Renal pelvis (tissue), 12 donors: ENCODE measurements at places on chromosomes 11 and 22. TPM values are rescaled to one million over a fixed set of nuclear protein-coding genes. Genes with fewer than 3 reads are reported as not detected.
A peak's percentile ranks its signal among the peaks of the same experiment; 100 is the strongest.

NFAM1 gene
- polyA plus RNA-seq, result 1.2 TPM

CSKMT gene
- 5.1 TPM for polyA plus RNA-seq

SLC17A6 gene
- polyA plus RNA-seq, result not detected

IGSF9B gene
- 9.9 TPM for polyA plus RNA-seq

TMPRSS13 gene
- polyA plus RNA-seq, result 0.92 TPM

MRPL16 gene
- polyA plus RNA-seq, result 58.6 TPM

GRM5 gene
- polyA plus RNA-seq, result 0.23 TPM

NLRP14 gene
- polyA plus RNA-seq, result 0.99 TPM

GAL gene
- polyA plus RNA-seq, result 0.37 TPM

RNF26 gene
- polyA plus RNA-seq, result 39.5 TPM

MS4A6E gene
- not detected for polyA plus RNA-seq

TRIM29 gene
- 2.3 TPM for polyA plus RNA-seq

DCHS1 gene
- 40.5 TPM for polyA plus RNA-seq

LAYN gene
- polyA plus RNA-seq, result 6.4 TPM

GSTT2B gene
- 19.4 TPM for polyA plus RNA-seq

CCDC116 gene
- polyA plus RNA-seq, result 0.70 TPM

NXPE1 gene
- 0.04 TPM for polyA plus RNA-seq

CEP126 gene
- polyA plus RNA-seq, result 7.3 TPM

- DNase-seq, result no peak
These were observed 127.9 kb upstream of the NTM start for GRCh38 chr11:131242476-131243000.

- no peak for DNase-seq
These were observed at the start of gene APOA4 for GRCh38 chr11:116823031-116823843. APOA4 (minus strand) TSS chr11:116823304; CDS start chr11:116823191, 113 bp downstream.

GRCh38 chr11:64866173-64866491 lies 12.3 kb downstream of the EHD1 start:
- no peak for DNase-seq

- DNase-seq, result no peak
These were observed 617 bp upstream of the ARHGAP20 start for GRCh38 chr11:110712659-110713448.

GRCh38 chr11:101100601-101101000 lies 29.0 kb downstream of the PGR start:
- DNase-seq, result no peak

GRCh38 chr11:27524155-27524554 lies 17.6 kb upstream of the LIN7C start:
- no peak for DNase-seq

GRCh38 chr11:69039501-69039900 lies 9.2 kb upstream of the TPCN2 start:
- DNase-seq, result no peak

DNA sequence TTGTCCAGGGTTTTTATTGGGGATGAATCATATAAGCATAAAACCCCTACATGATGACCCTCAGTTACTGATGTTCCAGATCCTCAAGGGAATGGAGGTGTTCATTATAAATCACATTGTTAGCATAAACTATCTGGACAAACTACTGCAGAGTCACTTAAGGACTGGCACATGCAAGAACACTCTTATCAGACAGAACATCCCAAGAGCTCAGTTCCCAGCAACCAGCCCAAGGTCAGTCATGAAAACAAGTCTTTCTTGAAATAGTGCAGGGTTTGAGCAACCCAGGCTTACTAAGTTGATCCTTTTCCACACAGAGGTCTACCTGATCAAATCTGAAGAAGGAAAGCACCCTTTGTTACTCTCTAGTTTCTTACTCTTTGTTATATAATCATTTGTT lies 13.5 kb upstream of the PTS start:
- DNase-seq, result no peak

DNA sequence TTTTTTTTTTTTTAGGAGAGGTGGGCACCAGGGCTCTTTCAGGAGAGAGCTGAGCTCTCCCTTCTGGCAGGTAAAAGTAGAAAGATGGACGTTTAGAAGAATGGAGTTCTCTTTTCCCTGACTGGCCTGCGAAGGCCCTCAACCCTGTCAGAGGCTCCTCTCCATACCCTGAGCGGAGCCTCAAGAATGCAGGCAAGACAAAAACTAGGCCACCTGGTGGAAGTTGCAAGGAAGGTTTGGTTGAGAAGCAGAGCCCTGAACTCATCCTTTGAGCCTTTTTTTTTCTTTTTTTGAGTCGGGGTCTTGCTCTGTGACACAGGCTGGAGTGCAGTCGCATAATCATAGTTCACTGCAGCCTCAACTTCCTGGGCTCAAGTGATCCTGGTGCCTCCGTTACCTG lies 1.4 kb downstream of the OTOG start:
- DNase-seq, result no peak

GRCh38 chr11:48108231-48109045 lies 108.2 kb upstream of the OR4B1 start:
- no peak for DNase-seq

GRCh38 chr11:134480136-134480712 lies 68.2 kb upstream of the B3GAT1 start:
- no peak for DNase-seq

GRCh38 chr11:65492637-65493366 lies 6.0 kb upstream of the MALAT1 start:
- DNase-seq, result no peak

DNA sequence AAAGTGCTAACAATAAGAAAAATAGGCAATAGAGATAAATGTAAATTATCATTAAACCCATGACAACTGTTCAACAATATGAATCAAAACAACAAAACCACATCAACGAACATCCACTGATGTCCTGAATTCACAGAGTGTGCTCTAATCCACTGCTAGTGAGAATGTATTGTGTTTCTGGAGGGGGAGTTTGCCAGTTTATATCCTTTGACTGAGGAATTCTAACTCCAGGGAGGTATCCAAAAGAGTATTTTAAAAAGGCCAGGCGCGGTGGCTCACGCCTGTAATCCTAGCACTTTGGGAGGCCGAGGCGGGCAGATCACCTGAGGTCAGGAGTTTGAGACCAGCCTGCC lies 1.7 kb upstream of the WEE1 start:
- no peak for DNase-seq

- no peak for DNase-seq
These were observed 220.4 kb upstream of the RAG2 start for GRCh38 chr11:36818410-36818809.

GRCh38 chr11:128048121-128048520 lies 539.2 kb downstream of the ETS1 start:
- DNase-seq, result peak; percentile 28

- DNase-seq, result no peak
These were observed 88.0 kb downstream of the PARVA start for GRCh38 chr11:12465332-12465731.

DNA sequence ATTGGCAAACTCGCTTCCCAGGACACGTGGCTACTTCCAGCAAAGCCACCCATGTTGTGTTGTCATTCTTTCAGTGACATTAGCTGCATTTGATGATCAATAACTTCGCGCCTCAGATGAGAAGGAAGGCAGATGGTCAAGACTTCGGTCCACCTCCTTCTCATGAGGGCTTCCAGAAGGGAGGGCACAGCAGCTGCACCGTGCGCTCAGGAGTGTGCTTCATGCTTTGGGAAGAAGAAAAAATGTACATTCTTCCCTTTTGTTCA lies 25.3 kb downstream of the IGLL5 start:
- DNase-seq, result no peak

DNA sequence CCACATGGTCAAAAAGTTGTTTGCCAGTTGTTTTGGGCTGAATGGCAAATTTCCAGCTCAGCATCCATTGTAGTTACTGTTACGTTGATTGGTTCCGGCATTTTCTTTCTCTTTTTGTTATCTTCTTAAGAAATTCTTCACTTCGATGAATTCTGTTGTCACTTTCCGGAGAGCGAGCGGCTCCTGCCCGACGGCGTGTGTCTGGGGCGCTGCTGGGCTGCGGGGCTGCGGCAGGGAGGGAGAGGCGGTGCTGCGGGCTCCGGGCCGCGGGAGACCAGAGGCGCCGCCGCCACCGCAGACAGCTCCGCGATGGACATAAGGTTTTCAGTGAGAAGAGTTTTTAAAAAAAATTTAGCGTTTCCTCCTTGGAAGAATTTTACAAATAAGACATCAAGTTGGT lies 117.4 kb downstream of the RRM1 start:
- DNase-seq, result no peak

GRCh38 chr11:77071671-77072605 lies 5.2 kb downstream of the CAPN5 start:
- DNase-seq, result no peak

DNA sequence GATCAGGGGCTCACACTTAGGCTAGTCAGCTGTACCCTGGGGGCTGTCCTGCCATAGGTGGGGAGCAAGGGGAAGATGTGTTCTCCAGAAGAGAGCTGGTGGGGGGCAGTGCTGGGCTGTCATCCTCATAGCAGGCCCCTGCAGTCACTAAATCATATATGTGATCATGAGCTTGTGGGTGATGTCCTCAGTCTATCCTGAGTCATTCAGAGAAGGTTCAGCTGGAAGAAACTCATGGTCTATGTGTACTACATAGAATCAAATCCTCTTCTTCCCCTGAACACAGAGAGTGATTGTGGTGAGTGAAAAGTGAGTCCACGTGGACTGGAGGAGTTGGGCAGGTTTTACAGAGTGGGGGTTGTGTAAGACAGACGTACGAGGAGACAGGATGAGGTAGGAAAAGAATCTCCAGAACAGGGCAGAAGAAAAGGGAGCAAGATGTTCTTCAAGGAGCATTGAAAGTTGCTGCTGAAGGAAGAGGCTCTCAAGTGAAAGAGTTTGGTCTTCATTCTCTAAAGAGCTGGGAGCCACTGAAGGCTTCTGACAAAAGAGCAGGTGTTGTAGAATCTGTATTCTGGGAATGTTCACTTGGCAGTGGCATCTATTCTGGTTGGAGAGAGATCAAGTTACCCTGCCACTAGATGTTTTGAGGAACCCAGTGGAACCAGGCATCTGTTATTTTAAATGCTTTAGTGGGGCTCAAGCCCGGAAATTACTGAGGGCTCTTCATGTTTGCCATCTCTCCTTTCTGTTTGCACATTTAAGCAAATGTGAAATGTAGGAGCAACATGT lies 68.9 kb downstream of the C22orf31 start:
- DNase-seq, result no peak

DNA sequence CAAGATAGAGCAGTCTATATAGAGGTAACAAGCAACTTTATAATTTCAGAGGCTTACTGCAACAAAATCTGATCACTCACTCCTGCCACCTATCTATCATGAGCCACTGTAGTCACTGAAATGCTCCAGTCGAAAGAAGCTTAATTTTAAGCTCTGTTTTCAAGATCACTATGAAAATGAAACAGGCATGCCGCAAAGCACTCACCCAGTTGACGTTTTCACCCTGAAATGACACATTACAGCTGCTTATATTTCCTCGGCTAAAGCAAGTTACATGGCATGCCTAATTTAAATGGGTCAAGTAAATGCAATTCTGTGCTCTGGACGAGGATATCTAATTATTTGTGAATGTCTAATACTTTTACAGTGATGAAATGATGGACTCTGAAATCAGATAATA lies 616.3 kb downstream of the FAM181B start:
- no peak for DNase-seq

DNA sequence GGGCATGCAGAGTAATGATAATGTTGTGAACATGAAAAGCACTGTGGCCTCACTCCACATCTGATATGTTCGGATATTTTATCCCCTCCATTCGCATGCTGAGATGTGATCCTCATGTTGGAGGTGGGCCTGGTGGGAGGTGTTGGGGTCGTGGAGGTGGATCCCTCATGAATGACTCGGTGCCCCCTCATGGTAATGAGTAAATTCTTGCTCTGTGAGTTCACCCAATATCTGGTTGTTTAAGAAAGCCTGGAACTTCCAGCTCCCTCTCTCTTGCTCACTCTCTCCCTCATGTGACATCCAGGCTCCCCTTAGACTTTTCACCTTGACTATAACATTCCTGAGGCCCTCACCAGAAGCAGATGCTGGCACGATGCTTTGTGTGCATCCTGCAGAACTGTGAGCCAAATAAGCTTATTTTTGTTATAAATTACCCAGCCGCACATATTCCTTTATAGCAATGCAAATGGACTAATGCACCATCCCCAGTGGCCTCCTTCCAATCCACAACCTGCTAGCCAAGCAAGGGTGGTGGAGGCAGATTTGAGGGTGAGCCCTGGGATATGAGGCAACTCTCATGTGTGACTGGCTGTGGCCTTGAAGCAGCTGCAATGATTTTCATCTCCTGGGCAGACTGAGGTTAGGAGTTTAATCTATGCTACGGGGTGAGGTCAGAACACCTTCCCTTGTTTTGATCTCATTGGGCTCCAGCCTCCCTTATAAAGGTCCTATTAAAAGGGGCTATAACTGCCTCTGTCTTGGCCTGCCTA lies 276.5 kb downstream of the ETS1 start:
- DNase-seq, result no peak

- no peak for DNase-seq
These were observed 275.2 kb upstream of the KIRREL3 start for GRCh38 chr11:127275774-127276173.

GRCh38 chr11:122659676-122660554 lies 4.4 kb downstream of the UBASH3B start:
- DNase-seq, result no peak

GRCh38 chr11:17219016-17219415 lies 11.2 kb upstream of the PIK3C2A start:
- no peak for DNase-seq

- no peak for DNase-seq
These were observed 71.0 kb downstream of the MYEOV start for GRCh38 chr11:69364921-69365320.

DNA sequence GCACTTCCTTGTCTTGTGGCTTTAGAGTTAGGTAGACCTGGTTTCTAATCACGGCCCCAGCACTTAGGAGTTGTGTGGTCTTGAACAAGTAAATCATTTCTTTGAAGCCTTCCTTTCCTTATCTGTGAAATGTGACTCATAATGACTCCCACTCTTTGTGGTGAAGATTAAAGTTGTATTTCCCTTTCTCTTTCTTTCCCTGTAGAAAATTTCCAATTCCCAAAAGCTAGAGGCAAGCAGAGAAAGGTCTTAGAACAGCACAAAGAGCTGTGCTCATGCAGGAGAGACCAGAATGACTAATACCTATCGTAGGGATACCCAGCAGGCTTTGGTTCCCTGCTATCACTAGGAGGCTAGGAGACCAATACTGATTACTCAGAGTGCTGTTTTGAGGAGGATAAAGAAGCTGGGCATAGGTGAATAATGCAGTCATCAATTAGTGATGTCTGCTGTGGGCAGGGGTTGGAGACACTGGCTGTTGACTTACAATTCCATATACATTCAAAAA lies 270.7 kb upstream of the SYN3 start:
- DNase-seq, result no peak

- no peak for DNase-seq
These were observed 15.8 kb downstream of the TOLLIP start for GRCh38 chr11:1293619-1294015.

GRCh38 chr11:11973361-11973800 lies 35.0 kb downstream of the DKK3 start:
- DNase-seq, result peak; percentile 45

- no peak for DNase-seq
These were observed 206.4 kb downstream of the BLID start for GRCh38 chr11:121909596-121909995.

- no peak for DNase-seq
These were observed 190.8 kb upstream of the SYN3 start for GRCh38 chr22:33248948-33249347.
